ENCODE measurements at places on chromosomes 12 and 14. TPM values are rescaled to one million over a fixed set of nuclear protein-coding genes. Genes with fewer than 3 reads are reported as not detected.

Gene OTUB2
- 4.4 TPM for total RNA-seq

Gene CFAP73
- not detected for total RNA-seq

Gene TPPP2
- total RNA-seq: not detected

Gene CYP46A1
- total RNA-seq: 0.15 TPM

Gene PRH2
- not detected for total RNA-seq

Gene TBK1
- total RNA-seq: 46.7 TPM

Gene SCYL2
- 64.4 TPM for total RNA-seq

Gene TPH2
- not detected for total RNA-seq

Gene LRFN5
- total RNA-seq: 0.33 TPM

Gene HOXC6
- not detected for total RNA-seq

Gene TC2N
- total RNA-seq: 0.33 TPM

Gene CLEC6A
- not detected for total RNA-seq

Gene ARHGAP9
- not detected for total RNA-seq

Gene HCAR3
- total RNA-seq: not detected

Gene JPH4
- total RNA-seq: not detected

Gene SERPINA9
- total RNA-seq: not detected

Gene TMEM30B
- under 0.01 TPM for total RNA-seq

Gene EVL
- total RNA-seq: 9.3 TPM

Gene LRTM2
- total RNA-seq: not detected

Gene FOXM1
- 48.0 TPM for total RNA-seq

Gene UBE3B
- 35.8 TPM for total RNA-seq

Gene ADCY6
- total RNA-seq: 28.2 TPM

Gene RHEBL1
- total RNA-seq: 2.2 TPM

Gene MUCL1
- not detected for total RNA-seq

Gene METTL17
- total RNA-seq: 47.8 TPM

Gene CYP27B1
- total RNA-seq: 1.00 TPM

Gene TCL1B
- total RNA-seq: not detected

Gene IFI27
- 187 TPM for total RNA-seq

Gene AQP5
- total RNA-seq: not detected

Gene OR4E2
- not detected for total RNA-seq

Gene COA8
- 17.8 TPM for total RNA-seq

Gene SLC6A12
- total RNA-seq: 0.77 TPM

Gene AICDA
- total RNA-seq: not detected
